ENCODE measurements at places on chromosomes 5 and 9.
A peak's percentile ranks its signal among the peaks of the same experiment; 100 is the strongest.

GRCh38 chr9:77917800-77918199 lies 113.8 kb downstream of the GNAQ start:
- no peak for DNase-seq

- DNase-seq: peak; percentile 94
Observed at GRCh38 chr5:80860924-80861613, 99.1 kb upstream of the RASGRF2 start.

- DNase-seq: no peak
Observed at GRCh38 chr9:130306823-130307666, 41.5 kb downstream of the HMCN2 start.

DNA sequence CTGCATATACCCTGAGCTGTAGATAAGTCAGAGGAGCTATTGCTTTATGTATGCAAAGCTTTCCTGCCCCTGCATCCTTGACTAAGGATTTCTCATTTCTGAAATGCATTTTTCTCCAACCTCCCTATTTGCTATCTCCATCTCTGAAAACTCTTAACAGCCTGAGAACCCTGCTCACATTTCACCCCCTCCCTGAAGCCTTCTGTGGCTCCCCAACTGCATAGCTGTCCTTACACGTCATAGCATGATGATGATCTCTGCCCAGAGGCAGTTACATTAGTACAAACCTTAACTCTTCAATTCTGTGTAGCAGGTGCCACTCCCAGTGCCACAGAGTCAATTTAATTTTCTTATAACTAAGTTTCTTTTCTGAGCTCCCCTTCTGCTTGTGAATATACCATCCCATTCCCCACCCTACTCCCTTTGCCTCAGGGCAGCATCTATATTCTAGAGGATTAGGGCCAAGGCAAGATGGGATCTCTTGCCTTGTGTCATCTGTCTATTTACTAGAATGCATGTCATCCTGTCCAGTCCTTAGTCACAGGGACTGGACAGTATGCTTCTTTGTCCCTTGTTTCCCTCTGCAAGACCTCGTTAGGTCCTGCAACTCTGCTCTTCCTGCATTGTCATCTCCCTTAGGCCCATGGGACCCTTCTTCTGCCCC lies 149.7 kb upstream of the SPRY4 start:
- peak; percentile 67 for DNase-seq

- peak; percentile 21 for DNase-seq
Observed at GRCh38 chr5:65359981-65360380, 121.7 kb downstream of the ADAMTS6 start.

- no peak for DNase-seq
Observed at GRCh38 chr5:59758566-59758965, 135.0 kb downstream of the PDE4D start.

- no peak for DNase-seq
Observed at GRCh38 chr9:38422555-38423260, 1.5 kb downstream of the IGFBPL1 start.

DNA sequence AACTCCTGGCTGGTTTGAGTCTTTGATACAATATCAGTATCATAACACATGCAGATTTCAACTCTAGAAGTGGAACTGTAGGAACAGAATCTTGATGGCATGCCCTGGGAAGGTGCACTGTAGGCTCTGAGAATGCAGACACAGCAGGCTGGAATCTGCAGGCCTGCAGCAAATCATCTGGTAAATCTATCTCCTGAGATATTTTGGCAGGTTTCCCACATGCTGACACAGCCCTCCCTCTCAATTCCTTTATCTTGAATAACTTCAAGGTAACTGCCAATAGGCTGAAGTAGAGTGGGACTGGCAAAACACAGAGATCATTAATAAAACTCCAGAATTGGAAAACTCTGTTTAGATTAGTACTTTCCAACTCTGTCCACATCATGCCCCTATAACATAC lies 177.8 kb upstream of the PCSK5 start:
- peak; percentile 73 for DNase-seq

DNA sequence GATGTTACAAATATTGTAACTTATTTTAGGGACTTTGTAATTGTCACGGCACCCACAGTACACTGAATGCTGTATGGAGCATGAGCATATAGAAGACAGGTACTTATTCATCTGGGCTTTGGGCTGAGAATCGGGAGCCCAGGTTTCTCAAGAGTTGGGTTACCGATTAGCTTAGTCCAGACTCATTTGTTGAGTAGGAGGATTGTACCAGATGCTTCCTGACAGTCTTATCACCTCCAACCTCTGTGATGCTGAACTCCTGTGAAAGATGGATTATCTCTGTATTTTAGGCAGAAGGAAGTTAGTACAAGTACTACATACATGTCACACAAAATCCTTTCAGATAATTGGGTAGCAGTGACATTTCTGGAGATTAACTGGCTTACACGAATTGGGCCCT lies 79.2 kb downstream of the SV2C start:
- DNase-seq: no peak

GRCh38 chr5:16757989-16758501 lies 141.2 kb upstream of the RETREG1 start:
- no peak for DNase-seq

- DNase-seq: peak; percentile 97
Observed at GRCh38 chr9:127187231-127187956, 65.0 kb upstream of the ANGPTL2 start.

- no peak for DNase-seq
Observed at GRCh38 chr9:134870301-134870694, 10.3 kb upstream of the FCN2 start.

DNA sequence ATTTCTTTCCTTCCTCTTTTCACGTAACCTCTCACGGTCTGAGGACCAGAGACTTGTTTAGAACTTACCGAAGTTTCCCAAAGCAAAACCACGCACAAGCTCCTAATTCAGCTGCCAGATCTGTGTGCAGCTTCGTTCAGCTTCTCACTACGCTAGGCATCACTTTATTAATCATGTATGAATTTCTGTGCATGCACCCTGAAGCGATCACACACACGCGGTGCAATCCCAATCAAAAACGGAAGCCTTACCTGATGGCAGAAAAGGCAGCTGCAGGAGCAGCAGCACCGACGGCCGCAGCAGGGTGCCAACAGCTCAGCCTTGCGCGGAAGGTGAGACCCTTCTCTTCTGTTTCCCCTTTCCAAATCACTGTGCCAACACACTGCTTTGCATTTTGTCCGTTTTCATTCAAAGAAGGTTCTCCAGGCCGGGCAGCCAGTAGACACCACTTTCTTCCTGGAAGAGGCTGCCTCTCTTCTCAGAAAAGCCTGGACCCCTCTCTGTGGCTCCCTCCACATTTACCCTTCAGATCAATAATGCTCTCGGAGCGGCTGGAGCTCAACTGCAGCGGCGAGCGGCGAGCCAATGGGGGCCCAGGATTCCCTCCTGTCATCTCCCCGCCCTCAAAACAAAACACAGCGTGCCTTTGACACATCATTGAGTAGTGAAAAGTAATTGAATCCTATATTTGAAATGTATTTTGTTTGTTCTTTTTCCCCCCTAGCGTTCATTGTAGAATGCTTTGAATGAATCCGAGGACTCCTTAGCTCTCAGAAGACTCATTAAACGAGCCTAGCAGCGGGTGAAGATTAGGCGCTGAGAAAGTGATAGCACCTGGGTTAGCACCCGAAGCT lies at the start of gene CDH12:
TSS of gene CDH12 (minus strand) at position 538 of the 854 bp plus-strand sequence.
- DNase-seq: peak; percentile 0

- no peak for DNase-seq
Observed at GRCh38 chr5:112418659-112419163, 366 bp downstream of the EPB41L4A start.

DNA sequence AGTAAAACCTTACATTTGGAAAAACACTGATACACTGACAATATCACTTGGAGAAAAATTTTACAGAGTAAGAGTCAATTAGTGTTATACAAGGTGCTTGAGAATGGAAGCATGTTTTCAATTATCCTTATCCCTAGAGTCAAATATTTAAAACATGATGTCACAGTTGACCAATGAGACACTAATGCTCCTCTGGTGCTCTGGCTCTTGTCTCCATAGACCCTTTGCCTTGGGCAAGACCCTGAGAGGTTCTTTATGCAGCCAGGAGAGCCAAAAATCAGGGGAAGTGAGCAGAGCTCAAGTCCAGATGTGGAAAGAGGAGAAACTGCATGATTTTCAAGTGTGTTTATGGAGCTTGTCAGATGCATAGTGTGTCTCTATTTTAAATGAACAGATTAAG lies 153.9 kb downstream of the MARCHF11 start:
- peak; percentile 29 for DNase-seq

GRCh38 chr5:155276231-155276630 lies 262.7 kb downstream of the KIF4B start:
- DNase-seq: no peak

DNA sequence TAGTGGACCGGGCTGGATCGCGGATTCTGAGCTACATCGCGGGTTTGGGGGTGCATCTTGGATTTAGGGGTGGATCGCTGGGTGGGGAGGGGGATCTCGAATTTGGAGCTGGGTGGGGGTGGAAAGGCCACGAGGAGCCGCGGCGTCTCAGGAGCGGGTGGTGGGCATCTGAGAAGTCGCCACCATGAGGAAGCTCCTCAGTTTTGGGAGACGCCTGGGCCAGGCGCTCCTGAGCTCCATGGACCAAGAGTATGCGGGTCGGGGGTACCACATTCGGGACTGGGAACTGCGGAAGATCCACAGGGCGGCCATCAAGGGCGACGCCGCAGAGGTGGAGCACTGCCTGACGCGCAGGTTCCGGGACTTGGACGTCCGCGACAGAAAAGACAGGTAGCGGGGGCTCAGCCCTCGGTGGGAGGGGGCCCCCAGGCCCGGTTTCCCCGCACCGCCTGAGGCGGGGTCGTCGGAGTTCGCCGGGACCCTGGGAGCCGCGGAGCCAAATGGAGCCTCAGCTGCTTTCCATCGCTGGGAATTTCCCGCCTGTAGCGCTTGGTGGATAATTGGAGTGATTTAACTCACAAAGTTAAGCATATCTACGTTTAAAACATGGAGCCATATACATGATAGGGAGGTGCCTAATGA lies 376 bp downstream of the ANKRD18B start:
- no peak for DNase-seq

GRCh38 chr5:88829775-88830174 lies 53.2 kb downstream of the MEF2C start:
- DNase-seq: no peak

DNA sequence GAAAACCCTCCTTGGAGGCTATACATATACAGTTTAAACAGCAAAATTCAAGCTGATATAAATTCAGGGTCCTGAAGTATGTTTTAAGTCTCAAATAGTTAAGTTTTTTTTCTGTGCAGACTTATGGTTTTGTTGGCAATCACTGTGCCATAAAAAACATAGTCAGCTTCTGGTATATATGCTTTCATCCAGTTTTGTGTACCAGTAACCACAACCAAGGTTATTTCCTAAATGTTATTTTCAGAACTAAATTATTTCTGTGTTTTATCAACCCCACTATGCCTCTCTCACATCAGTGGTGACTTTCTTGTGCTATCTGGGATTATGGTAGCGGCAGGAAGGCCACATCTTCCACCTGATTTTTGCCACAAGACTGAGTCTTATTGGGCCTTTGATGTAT lies 107.7 kb upstream of the SMARCA2 start:
- DNase-seq: no peak

GRCh38 chr9:5873439-5873838 lies 17.2 kb upstream of the MLANA start:
- no peak for DNase-seq

- DNase-seq: no peak
Observed at GRCh38 chr9:95449016-95449415, 67.8 kb downstream of the PTCH1 start.

DNA sequence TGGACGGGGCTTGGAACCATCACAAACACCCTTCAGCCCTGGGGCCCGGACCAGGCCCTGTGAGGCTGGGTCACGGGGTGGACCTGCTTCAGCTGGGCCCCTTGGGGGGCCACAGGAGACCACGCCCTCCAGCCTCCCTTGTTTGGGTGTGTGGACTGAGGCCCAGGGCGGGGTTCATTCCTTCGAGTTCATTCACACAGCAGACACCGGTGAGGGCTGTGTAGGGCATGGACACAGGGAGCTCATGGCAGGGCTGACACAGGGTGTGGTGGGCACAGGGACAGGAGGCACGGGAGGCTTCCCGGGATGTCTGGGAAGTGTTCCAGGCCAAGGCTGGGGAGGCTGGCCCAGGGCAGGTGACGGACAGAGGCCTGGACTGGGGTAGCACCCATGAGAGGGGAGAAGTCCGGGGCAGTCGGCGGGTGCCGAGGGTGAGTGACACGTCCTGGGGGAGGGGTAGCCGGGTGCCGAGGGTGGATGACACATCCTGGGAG lies 8.9 kb downstream of the DNLZ start:
- DNase-seq: peak; percentile 23

DNA sequence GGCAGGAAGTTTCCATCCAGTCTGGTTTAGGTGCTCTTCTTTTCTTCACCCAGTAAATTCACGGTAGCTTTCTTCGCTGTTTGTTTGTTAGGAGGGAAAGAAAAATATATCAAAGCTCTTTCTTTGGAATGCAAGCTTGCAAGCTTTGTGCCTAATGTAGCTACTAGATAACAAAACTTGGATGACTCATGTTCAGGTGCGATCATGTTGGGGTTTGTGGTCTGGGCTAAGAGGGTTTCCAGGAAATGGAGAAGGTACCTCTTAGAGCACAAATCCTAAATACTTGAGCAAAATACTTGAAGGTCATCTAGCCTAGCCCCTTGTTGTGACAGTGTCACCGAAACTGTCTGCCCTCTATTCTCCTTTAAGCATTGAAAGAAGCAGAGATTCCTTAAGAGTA lies 17.7 kb downstream of the SRP19 start:
- DNase-seq: no peak

DNA sequence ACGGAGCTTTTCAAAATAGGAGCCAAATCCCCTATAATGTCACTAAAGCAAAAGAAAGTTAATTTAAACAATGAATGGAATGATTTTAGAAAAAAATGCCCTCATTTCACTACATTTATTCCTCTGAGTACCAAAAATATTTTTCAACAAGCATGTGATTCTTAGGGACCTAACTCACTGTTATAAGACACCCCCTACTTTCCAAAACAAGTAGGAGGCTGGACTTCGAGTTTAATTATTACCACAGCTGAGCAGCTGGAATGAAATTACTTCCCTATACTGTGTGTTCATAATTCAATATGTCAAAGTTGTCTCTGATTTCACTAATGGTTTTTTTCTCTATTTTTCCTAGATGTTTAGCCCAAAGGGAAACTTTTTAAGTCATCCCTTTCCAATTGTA lies 61.6 kb downstream of the SAXO1 start:
- no peak for DNase-seq

DNA sequence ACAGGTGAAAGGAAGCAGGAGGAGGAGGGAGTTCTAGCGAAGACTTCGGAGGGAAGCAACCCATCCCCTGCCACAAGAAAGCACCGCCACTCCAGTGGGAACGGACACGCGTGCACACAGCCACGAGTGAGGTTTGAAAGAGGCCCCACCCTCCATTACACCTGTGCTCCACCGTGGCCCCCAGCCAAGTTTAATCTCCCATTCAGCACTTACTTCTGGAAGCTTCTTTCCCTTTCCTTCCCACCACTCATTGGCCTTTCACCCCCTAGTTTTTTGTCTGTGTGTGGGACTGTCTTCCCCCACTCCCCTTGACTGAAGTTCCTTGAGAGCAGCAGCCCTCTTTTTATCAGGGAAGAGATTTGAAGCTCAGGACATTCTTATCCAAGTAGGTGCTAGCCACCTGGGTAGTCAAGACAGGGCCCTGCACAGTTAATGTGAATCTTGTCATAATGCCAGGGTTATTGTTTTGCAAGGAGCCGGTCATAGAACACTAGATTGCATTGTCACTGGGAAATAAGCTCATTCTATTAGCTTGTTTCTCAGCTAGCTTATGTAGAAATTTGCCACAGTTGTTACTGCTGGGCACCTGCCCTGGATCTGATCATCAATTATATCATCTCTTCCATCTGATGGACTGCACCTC lies 256.0 kb downstream of the DOCK8 start:
- no peak for DNase-seq
